ENCODE measurements at places on chromosomes 2 and 18.

DNA sequence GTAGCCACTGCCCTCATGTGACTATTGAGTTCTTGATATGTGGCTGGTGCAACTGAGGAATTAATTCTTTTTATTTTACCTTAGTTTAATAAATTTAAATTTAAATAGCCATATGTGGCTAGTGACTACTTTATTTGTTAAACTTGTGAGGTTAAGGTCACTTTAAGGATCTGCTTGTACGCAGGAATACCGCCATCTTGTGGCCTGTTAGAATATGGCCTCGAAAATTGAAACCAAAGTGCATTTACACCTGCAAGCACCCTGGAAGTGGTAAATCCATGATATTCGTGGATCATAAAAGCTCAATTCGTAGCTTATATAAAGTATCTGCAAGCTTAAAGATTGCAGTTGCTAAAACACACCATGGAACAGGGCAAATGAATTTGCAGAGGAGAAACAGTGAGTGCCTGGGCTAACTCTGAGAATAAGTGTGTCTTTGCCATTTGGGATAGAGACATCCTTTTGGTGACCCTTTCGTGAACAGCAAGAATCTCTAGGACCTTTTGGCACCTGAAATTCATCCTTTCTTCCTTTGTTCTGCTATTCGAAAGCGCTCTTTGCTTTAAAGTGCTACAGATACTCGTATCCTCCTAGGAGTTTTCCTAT lies 59.9 kb upstream of the REG3A start:
- DNase-seq: peak; percentile 10

- no peak for DNase-seq
Observed at GRCh38 chr18:13393338-13393737, 174.8 kb downstream of the LDLRAD4 start.

DNA sequence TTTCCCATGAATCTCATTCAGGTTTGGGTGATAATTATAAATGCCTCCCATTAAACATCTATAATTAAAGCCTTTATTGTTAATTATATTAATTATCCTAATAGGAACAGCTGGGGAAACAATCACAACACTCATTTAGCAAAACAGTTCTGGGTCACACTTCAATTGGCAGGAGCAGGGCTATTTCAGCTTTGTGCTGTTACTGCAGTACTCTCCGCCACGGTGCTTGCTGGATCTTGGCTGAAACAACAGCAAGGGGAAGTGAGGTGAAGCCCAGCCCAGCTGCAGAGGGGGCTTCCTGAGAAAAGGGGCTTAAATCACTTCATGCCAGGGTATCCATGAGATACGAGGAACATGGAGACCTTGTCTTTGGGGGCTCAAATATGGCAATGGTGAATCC lies 79.5 kb upstream of the SOX11 start:
- no peak for DNase-seq

DNA sequence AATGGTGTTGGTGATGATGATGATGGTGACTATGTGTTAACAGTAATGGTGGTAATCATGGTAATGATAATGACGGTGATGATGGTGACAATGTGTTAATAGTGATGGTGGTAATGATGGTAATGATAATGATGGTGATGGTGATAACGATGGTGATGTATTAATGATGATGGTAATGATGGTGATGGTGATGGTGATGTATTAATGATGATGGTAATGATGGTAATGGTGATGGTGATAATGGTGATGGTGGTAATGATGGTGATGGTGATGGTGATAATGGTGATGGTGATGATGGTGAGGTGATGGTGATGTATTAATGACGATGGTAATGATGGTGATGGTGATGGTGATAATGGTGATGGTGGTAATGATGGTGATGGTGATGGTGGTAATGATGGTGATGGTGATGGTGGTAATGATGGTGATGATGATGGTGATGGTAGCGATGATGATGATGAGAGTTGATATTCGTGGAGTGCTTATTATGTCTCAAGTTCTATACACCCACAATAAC lies 212.8 kb upstream of the NCKAP5 start:
- DNase-seq: no peak

DNA sequence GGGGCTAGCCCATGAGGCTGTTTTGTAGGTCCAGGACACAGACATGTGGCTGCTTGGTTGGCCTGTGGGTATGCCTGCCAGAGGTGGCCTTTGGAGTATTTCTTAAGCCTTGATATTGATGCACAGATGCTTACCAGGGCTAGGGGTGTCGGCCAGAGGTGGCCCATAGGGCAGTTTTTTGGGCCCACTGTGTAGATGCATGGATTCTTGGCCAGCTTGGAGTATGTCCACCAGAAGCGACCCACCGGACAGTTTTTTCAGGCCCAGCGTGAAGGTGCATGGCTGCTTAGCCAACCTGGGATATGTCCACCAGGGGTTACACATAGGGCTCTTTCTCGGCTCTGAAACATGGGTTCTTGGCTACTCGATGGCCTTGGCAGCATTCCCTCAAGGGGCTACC lies 1199.1 kb downstream of the CNTNAP5 start:
- no peak for DNase-seq

DNA sequence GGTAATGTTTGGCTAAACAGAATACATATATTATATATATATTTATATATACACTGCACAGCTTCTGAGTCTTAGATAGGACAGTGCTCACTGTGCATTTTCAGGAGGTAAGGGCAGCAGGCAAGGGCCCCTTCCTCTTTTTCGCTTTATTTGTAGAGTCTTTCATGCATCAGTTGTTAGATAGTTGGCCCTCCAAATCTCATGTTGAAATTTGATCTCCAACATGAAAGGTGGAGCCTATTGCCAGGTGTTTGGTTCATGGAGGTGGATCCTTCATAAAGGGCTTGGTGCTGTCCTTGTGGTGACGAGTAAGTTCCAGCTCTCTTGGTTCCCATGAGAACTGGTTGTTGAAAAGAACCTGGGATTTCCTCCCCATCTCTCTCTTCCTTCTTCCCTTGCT lies 48.1 kb downstream of the TSN start:
- DNase-seq: no peak

- peak; percentile 29 for DNase-seq
Observed at GRCh38 chr2:39128919-39129391, 8.1 kb upstream of the SOS1 start.

- no peak for DNase-seq
Observed at GRCh38 chr2:188466761-188467160, 175.1 kb downstream of the GULP1 start.

Measured in germinal center (tissue), 1 donor.